Stimulated activated CD8-positive, alpha-beta memory T cell treated with anti-CD3 and anti-CD28 coated beads, Interleukin-7, amount 100 ng/mL, for 4 hours (primary cell): ENCODE measurements at places on chromosomes 1 and 21.

DNA sequence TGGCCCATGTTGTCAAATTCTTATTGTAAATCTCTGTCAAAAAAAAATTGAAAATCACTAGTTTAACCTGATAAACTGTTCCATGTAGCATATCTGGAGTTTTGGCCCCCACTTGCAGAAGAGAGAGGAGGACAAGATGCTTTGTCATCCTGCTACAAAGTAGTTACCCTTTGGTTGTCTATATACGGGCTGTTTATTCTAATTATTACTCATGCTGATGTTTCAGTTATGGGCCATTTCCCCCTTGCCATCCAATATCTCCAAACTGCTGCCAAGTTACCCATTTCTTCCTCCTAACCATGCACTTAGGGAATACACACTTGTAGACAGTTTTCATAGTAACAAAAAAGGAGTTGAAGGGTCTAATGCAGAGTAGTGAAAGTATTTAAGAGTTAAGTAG lies 22.6 kb downstream of the STX12 start:
- DNase-seq, result no peak

DNA sequence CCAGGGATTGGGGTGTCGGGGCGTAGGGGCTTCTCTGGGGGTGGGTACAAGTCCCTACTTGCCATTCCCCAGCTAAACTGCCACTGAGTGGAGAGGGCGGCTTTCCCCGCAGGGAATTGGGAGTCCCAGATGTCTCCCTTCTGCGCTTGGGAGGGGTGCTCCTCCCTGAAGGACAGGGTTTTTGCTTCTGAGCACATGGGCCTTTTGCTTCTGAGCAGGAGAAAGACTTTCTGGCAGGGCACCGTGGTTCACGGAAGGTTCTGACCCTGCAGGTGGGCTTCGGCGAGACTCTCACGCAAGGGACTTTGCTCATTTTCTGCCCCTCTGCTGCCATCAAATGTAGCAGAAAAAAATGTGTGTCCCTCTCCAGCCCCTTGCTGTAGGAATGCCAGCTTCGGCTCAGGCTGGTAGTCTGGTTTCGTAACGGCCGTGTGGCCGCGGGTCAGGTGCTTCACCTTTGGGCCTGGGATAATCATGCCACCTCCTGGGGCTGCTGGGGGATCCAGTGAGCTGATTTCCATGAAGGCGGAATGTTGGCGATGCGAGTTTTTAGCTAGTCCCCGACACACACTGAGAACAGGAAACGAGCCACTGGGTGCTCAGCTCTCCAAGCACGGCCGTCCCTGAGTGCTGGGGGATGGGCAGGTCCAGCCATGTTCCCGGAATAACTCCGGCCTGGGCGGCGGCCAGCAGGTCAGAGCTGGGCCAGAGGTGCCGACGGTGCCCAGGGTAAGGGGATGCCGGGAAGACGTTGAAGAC lies 364.0 kb downstream of the CAMTA1 start:
- no peak for DNase-seq

DNA sequence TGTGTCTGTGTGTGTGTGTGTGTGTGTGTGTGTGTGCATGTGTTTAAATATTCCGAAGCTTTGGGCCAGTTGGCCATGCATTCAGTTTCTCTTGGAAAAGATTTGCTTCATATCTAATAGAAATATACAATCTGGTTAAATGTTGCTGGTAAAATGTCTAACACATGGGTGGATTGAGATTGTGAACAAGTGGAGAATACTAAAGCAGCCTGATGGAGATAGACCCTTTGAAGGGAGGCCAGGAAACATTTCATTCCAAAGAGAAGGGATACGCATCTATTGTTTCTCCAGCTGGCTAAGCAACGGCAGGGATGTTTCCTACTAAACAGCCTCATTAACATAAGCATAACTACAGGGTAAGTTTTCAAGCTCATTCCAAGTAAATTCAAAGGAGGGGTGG lies 257.5 kb upstream of the PTBP2 start:
- DNase-seq, result no peak

DNA sequence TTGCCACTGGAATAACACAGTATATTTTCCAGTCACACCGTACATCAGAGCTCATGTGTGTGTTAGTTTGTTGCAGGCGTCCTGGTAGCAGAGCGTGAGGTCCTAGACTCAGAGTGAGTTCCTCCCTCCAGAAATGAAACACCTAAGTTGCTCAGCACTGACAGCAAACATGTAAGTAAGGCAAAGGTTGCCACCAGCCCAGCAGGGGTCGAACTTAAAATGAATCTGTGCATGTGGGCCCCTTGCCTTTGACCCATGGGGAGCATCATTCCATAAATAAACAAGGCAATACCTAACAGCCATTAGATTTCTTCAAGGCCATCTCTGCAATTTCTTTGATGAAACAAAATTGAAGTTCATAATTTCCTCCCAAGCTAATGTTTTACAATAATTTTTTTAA lies 125.3 kb upstream of the ERG start:
- DNase-seq, result no peak

GRCh38 chr21:31211836-31212235 lies 132.2 kb downstream of the TIAM1 start:
- DNase-seq, result no peak

- DNase-seq, result no peak
Observed at GRCh38 chr1:60035921-60036320, 37.6 kb downstream of the C1orf87 start.

GRCh38 chr1:174875306-174875705 lies 124.4 kb upstream of the CACYBP start:
- DNase-seq, result no peak

DNA sequence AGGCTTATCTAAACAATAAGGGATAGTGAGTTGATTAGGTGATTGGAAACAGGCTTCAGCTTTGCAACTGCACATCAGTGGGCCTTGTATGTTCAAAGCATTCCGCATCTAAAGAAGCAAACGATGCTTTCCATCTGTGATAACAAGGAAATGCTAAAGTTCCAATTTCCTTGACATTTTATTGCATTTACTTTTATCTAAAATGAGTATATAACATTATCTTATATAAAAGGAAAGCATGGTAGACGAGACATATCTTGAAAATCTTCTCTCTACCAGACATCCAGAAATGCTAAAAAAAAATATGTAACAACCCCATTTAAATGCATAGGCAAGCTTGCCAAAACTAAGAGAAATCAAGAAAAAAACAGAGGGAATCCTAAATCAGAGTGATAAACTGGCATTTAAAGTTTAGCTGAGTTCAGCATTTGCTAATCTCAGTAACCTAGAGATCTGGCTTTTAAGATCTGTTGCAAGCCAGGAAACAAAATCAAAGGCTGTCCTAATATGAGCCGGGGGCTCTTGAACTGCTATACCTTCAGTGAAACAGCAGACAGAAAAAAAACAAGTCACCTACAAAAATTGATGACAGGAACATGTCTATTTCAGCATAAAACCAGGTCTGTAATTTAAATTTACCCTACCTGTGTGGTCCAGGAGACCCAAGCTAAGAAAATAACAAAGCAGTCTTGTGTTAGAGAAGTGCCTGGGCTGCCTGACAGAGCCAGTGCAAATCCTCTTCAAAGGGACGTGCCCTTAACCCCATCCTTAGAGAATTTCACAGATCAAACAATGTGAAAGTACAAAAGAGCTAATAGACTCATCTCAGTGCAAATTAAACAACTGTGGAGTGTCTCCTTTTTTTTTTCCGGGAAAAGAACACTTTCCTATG lies 3.1 kb upstream of the RGS13 start:
- no peak for DNase-seq

GRCh38 chr1:235583511-235584001 lies 66.0 kb downstream of the GNG4 start:
- DNase-seq, result no peak

DNA sequence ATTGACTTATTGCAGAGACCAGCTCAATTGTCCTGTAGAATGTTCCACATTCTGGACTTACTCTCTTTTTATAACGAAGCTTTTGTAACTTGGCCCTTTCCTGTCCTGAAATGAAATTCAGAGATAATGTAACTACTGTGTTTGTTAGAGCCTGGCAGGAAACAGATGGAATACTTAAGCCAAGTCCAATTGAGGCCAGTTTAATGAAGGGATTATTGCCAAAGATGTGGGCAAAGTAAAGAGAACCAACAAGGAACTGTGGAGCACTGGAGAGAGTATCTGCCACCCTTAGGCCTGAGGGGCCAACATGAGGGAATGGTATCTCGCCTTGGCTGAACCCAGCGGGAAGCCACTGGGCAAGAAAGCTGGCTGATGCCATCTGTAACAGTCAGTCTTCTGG lies 32.9 kb downstream of the MFSD2A start:
- no peak for DNase-seq
